Suppressor macrophage (primary cell): ENCODE measurements at places on chromosomes 5 and 9.

DNA sequence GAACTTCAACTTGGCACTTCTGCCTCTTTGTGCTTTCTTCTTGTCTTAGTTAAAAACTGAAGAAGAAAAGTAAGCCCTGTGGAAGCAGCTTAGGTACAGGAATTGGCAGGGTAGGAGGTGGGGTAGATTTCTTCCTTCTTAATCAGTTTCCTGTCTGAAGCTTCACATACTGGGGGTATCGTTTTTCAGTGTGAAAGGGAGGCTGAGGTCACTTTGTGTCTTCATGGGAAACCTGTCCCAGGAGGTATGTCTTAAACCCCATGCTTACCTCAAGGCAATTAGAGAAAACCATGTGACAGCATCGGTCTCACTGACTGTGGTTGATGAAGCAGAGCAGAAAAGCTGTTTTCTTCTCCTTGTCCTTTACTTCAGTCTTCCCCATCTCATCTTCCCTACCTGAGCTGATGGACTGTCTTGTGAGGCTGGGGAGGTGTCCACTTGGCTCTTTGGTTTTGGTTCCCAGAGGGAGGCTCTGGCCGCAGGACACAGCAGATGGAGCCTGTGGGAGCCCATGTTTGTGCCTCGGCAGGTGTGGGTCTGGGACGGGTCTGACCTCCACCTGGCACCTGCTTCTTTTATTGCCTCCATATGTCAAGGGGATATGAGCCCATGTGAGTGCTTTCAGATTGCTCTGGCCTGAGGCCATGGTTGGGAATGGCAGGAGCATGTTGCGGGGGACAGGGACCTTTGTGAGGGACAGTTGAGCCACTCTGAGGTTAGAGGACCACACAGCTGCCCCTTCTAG lies 47.0 kb downstream of the SH3GL2 start:
- DNase-seq = no peak

- DNase-seq = peak; percentile 64
Measured at GRCh38 chr5:138503487-138504270, 38.4 kb downstream of the EGR1 start.

- DNase-seq = no peak
Measured at GRCh38 chr9:35725362-35725761, 6.6 kb downstream of the TLN1 start.

DNA sequence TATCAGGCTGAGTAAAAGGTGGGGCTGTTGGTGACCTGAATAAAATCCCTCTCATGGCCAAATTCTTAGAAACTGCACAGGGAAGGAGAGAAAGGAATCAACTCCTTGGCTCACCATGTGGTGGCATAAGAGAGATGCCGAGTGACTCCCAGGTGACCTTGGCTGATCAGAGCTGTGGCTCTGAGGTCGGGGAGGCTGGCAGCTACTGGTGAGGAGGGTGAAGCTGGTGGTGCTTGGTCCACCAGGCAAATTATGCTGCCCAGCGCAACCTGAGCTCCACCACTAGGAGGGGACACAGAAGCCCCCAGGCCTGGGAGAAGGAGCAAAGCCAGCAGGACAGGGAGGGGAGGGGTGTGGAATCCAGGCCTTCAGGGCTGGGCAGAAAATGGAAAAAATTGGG lies 111.2 kb upstream of the IL12B start:
- no peak for DNase-seq

DNA sequence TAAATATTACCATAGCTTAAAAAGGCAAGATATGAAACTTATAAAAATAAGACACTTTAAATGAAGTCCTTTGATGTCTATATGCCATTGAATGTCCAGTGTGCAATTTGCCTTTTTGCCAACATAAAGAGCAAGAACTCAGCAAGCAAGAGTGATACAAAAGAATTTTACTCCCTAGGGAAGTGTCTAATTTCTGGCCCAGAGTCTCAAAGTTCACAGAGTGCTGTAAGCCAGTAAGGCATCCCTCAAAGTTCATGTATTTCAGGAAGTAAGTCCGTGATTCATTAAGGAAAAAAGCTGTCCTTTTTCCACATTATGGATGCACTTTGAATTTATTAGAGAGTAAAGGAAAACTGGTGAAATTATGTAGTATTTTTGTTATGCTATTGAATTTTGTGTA lies 185.2 kb downstream of the CCDC171 start:
- no peak for DNase-seq

DNA sequence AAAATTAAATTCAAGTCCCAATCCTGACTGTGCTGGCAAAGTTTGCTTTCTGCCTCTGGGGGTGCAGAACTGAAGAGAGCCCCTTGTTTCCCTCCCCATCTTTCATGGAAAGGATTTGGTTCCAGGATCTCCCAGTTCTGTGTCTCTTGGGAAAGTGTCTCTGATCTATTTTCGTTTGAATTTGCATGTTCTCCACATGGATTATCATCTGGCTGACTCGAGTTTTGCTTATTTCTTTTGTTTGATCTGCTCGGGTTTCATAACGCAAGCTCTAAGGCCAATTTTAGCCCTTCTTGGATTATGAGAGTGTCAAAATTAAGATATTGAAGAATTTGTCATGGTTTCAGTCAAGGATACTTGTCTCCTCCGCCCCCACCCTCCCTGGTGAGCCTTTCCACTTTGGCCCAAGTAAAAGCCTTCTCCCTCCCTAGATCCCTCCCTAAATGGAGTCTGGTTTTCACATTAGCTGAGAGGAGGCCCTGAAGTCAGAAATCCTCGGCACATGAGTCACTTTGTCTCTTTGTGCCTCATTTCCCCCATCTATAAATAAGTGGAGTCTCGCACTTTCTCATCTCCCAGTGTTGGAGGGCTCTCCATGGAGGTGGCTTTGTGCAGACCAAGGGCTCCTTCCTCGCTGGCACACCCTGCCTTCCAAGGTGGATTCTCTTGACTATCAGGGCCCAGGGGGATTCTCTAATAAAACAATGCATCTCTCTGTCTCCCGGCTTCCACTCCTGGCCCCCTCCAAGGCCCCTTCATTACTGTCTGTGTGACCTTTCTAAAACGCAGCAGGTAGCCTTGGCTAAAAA lies 17.3 kb downstream of the ADRB2 start:
- no peak for DNase-seq

DNA sequence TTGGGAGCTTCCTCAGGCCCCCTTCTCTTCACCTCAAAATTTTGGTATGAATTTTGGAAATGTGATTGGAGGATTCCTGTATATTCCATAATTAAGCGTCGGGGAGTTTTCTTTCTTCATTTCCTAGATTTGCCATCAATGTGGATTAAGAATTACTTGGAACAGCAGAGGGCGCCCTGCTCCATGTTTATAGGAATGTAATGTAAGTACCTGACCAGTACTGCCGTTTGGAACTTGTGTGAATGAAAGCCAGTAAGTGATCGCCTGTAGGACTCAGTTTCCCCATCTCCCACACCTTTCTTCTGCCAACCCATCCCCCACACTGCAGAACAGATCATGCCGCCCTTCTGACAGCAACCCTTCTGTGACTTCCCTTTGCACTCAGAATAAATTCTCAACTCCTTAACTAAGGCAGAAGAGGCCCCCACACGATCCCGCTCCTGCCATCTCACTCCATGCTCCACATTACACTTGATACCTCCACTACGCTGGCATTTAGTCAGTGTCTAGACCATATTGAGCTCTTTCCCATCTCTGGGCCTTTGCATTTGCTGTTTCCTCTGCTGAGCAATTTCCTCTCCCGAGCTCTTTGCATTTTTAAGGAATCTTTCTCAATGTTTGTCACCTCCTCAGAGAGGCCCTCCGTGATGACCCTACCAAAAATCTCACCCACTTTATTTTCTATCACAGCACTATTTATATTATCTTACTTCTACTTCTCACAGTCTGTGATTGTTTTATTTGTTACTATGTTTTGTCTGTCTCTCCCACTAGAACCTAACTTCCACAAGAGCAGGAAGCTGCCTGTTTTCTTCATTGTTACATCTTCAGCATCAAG lies 79.5 kb upstream of the HTR4 start:
- peak; percentile 82 for DNase-seq

DNA sequence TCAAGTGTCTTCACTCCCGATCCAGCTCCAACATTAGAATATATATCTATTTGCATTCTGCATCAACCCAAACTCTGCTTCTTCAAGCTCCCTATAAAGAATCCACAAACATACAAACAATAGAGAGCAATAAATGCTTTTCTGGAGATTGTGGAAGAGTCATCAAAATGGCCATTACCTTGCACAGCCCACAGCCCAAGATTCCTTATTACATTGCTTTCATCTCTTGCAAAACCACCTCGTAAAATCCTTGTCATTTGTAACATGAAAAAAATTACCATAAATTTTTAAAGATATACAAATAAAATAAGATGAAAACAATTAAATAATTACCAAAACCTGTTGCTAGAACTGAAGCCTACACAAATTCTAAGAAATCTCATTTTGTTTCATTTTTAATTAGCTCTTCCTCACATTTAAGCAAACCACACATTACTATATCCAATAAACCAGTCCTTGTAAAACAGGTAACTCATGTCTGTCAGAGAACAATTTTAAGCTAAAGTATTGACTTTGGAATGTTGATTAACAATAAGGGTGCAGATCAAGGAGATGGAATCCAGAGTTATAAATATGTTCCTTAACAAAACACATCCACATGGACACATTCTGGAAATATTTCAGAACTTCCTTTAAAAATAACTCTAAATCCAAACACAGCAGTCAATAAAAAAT lies 7.1 kb downstream of the SPINK9 start:
- no peak for DNase-seq

DNA sequence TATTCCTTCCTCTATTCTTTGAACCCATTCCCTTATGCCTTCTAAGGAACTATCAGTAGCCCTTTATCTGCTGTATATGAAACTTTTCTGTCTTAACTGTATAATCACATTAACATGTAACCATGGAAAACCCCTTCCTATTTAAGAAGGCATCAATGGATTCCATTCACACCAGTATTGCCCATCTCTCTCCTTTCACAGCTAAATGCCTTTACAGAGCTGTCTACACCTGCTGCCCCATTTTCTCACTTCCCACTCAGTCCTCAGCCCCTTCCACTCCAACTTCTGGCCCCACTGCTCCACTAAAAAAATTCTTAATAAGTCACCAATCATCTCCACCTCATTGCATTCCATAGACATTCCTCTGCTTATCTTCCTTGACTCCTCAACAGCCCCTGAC lies 50.8 kb downstream of the SEC61B start:
- DNase-seq = no peak

DNA sequence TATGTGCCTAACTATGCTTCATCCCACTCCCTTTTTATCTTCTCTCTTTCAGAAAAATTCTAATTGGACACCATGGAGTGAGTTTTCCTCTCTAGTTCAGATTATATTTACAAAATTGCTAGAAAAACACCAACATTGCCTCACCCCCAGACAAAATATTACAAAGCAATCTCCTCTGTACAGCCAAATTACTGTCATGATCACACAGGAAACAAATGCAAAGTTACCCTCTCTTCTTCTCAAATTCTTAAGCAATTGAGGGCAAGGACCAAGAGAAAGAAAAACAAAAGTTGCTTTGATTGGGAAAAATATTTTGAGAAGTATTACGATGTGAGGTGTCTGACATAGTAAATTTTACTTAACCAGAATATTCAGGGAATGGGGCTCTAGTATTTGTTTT lies 30.8 kb upstream of the ABCA1 start:
- DNase-seq = no peak

GRCh38 chr9:89765211-89765946 lies 160.6 kb downstream of the GADD45G start:
- no peak for DNase-seq

- DNase-seq = no peak
Measured at GRCh38 chr5:62829604-62829986, 251.0 kb downstream of the LRRC70 start.

GRCh38 chr5:120567921-120568320 lies 103.8 kb downstream of the PRR16 start:
- DNase-seq = no peak

GRCh38 chr5:107451028-107451427 lies 219.7 kb downstream of the EFNA5 start:
- no peak for DNase-seq

DNA sequence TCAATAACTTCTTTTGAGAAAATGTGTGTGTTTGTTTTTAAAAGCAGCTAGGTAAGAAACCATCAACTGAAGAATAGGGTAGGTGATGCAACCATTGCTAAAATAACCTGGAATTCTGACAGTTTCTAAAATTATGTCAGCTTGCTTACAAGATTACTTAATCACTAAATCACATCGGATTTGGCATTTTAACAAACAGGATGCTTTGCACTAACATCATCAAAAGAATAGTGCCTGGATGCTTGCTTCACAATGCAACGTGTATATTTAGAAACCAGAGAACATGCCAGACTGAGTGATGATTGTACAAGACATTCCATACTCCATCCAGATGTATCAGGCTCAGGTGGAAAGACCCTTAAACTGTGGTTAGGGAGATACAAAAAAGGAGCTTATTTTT lies 43.9 kb downstream of the PAM start:
- no peak for DNase-seq

- DNase-seq = no peak
Measured at GRCh38 chr5:89128906-89129625, 246.1 kb upstream of the MEF2C start.

DNA sequence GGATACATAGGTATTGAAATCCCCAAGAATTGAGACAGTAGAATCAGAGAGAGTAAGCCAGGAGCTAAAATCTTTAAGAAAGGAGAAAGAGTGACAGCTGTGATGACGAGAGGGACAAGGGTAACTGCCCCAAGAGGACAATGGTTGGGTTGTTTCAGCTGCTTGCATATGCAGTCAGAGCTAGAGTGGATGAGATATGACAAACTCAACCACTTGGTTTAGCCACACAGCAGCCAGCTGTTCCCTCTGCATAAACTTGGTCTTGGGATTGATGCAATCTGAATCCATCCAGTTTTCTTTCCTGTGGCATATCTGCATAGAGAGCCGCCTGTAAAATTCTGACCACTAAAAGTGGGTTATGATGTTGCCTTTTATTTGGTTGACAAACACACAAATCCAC lies 100.7 kb downstream of the ZNF622 start:
- no peak for DNase-seq

GRCh38 chr9:5481322-5482040 lies 28.9 kb upstream of the PDCD1LG2 start:
- peak; percentile 63 for DNase-seq

GRCh38 chr9:36192196-36192595 lies 1.5 kb downstream of the CLTA start:
- no peak for DNase-seq

- DNase-seq = peak; percentile 86
Measured at GRCh38 chr9:83334320-83334719, 203.9 kb downstream of the FRMD3 start.

GRCh38 chr5:141208478-141208877 lies at the start of gene PCDHB12:
PCDHB12 (plus strand) TSS chr5:141208719; CDS start chr5:141208908, 189 bp downstream.
- no peak for DNase-seq

DNA sequence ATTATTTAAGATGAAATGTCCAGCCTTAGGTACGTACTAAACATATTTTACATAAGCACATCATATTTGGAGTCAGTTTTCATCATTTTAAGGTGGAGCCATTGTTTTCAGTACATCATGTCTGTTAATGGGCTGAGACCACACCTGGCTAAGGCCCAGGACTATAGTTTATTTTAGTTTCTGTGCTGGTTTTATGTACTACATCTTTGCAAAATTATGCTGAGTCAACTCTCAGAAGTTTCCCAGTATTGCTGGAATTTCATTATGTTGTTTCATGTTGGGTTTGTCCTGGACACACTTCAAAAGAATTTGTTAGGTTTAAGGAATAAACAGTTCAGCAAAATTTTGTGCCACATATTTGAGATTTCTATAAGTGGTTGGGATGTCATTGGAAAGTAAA lies 171.2 kb downstream of the CCDC171 start:
- DNase-seq = no peak

GRCh38 chr5:170071748-170072147 lies 33.9 kb upstream of the FOXI1 start:
- no peak for DNase-seq
